ENCODE measurements at places on chromosomes 7 and 10. TPM values are rescaled to one million over a fixed set of nuclear protein-coding genes. Genes with fewer than 3 reads are reported as not detected.

GRCh38 chr10:66931340-66931948, 5.6 kb downstream of the LRRTM3 start:
- peak; percentile 2 for DNase-seq
- H3K36me3 ChIP-seq = no peaks in the 10 kb centered on the region
- H3K4me3 ChIP-seq = no peak overlapping the region
- no peak overlapping the region for H3K27ac ChIP-seq
- peaks cover 30% of the 10 kb centered on the region for H3K27me3 ChIP-seq

GRCh38 chr7:4650433-4651047, 31.6 kb upstream of the FOXK1 start:
- DNase-seq = no peak
- no peak overlapping the region for H3K27ac ChIP-seq
- no peak overlapping the region for H3K4me3 ChIP-seq
- no peaks in the 10 kb centered on the region for H3K36me3 ChIP-seq
- H3K27me3 ChIP-seq = no peaks in the 10 kb centered on the region

DNA sequence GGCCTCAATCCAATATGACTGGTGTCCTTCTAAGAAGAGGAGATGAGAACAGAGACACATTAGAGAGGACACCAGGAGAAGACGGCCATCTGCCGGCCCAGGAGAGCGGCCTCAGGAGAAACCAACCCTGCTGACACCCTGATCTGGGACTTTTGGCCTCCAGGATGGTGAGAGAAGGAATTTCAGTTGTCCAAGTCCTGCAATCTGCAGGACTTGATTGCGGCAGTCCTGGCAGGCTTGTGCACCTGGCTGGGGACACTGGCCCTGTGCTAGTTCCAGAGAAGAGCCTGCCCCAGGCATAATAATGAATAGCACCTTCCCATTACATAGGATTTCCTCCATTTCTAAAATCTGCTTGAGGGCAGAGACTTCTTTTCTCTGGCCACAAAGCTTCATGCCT, 409.9 kb upstream of the SHH start:
- no peaks in the 10 kb centered on the region for H3K36me3 ChIP-seq
- H3K4me1 ChIP-seq = no peaks in the 10 kb centered on the region
- no peak for DNase-seq
- H3K27ac ChIP-seq = no peak overlapping the region
- H3K4me3 ChIP-seq = no peak overlapping the region

DNA sequence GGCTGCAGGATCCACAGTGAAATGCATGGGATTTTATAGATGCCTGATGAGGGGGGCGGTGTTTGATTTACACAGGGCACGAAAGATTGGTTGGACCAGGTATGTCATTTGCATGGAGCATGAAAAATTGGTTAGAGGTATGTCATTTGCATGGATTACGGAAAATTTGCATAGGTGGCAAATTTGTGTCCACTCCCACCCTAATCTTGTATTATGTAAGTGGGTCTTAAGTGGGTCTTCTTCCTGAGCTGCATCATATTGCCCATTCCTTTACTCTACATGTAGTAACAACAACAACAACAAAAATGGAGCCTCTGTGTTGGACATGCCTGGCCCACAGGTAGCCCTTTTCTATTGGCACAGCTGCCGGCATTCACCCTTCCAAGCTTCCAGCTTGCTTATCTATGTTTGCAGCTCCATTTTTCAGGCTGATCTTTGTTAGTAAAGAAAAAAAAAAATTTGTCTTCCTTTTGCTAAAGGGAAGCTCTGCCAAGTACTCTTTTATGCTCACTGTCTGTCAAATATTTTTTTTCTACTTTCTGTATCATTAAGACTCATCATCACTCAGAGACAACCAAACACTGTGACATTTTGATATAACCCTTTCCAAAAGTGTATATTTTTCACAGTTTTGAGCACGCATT, 10.3 kb upstream of the ZNF273 start:
- H3K4me3 ChIP-seq = no peak overlapping the region
- no peak overlapping the region for H3K27ac ChIP-seq
- no peak for DNase-seq
- no peaks in the 10 kb centered on the region for H3K36me3 ChIP-seq

DNA sequence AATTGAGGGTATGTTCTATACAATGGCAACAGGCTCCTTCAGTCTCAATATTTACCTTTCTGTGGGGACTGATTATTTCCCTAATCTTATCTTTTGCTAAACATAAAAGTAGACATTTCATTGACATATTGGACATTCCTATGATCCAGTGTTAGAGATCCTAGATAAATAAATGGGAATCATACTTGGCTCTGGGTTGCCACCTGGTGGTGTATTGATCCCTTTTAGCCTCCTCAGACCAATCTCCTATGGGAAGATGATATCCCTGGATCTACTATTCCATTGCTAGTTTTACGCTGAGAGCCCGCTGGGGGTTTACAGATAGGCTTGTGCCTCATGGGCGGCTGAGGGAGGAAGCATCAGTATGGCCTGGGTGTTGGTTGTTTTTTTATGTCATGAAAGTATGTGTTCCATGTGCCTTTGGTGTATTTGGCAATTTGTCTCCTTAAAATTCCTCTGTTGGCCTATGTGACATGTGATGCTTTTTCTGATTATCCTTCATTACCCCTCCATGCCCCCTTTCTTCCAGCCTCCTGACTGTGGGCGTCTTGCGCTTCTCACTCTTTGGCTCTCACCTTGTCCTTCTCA, 18.8 kb downstream of the CELF2 start:
- no peaks in the 10 kb centered on the region for H3K36me3 ChIP-seq
- no peak for DNase-seq
- no peak overlapping the region for H3K27ac ChIP-seq

DNA sequence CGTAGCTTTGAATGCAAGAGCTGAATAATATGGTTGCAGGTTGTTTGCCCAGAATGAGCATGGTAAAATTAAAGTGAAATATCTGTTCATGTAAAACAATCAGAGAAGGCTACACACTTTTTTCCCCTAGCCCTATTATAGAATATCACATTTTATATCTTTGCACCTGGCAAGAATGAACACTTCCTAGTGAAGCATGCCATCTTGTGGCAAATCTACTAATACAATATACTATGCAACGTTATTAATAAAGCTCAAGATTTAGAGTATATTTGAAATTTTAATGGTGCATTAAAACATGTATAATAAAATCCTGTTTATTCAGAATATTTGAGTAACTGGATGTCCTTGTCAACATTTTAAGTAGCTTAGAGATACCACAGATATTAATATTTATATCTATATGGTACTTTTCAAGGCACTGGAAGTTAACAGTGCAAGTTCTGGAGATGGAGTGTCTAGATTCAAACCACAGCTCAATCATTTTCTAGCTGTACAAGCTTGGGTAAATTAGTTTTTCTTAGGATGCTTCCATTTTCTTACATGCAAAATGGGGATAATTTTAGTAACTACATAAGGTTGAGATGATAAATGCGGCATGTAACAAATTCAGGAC, 643.1 kb upstream of the SEMA3D start:
- no peak overlapping the region for H3K4me3 ChIP-seq
- no peaks in the 10 kb centered on the region for H3K4me1 ChIP-seq
- H3K27ac ChIP-seq = no peak overlapping the region
- no peaks in the 10 kb centered on the region for H3K27me3 ChIP-seq
- DNase-seq = no peak

DNA sequence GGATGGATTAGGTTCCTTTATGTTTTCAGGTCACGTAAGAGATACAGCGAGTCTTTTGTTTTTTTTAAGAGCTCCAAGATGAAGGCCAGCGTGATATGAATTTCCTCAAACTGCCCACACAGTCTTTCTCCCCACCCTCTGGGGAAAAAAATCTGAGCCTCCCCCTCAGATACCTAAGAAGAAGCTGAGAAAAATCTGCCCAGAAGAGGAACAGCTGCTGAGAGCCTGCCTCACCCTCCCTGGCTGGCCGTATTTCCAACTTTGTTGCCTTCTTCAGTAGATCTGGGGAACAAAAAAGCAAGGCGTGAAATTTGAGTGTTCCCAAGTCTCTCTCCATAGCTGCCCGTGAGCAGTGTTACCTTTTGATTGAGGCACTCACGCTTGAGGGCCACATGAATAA, 208.1 kb downstream of the KIAA1217 start:
- no peak overlapping the region for H3K4me3 ChIP-seq
- H3K4me1 ChIP-seq = no peaks in the 10 kb centered on the region
- H3K27ac ChIP-seq = no peak overlapping the region
- no peak for DNase-seq
- H3K27me3 ChIP-seq = no peaks in the 10 kb centered on the region

- H3K4me1 ChIP-seq = peaks cover 48% of the 10 kb centered on the region
- H3K36me3 ChIP-seq = peaks cover 6% of the 10 kb centered on the region
- DNase-seq = peak; percentile 87
- peak overlapping the region; percentile 38 for H3K4me3 ChIP-seq
- H3K27ac ChIP-seq = peak overlapping the region; percentile 18
These were observed 128.5 kb downstream of the MAD1L1 start for GRCh38 chr7:2104107-2104710.

GRCh38 chr10:89129911-89130310, 77.2 kb downstream of the CH25H start:
- no peak for DNase-seq
- H3K4me3 ChIP-seq = no peak overlapping the region
- H3K27ac ChIP-seq = no peak overlapping the region
- H3K27me3 ChIP-seq = peaks cover 34% of the 10 kb centered on the region
- H3K36me3 ChIP-seq = no peaks in the 10 kb centered on the region

NKX2-3 gene
- not detected for total RNA-seq

DNA sequence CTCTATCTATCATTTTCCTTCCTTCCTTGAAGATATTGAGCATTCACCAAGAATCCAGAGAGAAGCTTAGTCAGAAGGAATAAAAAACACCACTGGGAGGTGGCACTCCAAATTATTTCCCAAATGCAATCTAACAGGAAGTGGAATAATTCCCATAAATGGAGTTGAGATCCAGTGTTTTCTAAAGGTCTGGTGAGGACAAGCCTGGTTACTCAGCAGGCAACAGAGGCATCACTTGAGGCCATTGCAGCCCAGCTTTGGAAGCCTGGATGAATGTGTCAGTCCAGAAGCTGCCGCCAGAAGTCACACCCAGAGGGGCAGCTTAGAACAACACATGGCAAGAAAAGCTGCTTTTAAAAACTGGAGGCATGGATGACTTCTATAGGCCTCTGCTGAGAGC, 288.9 kb upstream of the KLF6 start:
- H3K36me3 ChIP-seq = no peaks in the 10 kb centered on the region
- no peak overlapping the region for H3K4me3 ChIP-seq
- no peak overlapping the region for H3K27ac ChIP-seq
- DNase-seq = no peak
- H3K27me3 ChIP-seq = no peaks in the 10 kb centered on the region

DNA sequence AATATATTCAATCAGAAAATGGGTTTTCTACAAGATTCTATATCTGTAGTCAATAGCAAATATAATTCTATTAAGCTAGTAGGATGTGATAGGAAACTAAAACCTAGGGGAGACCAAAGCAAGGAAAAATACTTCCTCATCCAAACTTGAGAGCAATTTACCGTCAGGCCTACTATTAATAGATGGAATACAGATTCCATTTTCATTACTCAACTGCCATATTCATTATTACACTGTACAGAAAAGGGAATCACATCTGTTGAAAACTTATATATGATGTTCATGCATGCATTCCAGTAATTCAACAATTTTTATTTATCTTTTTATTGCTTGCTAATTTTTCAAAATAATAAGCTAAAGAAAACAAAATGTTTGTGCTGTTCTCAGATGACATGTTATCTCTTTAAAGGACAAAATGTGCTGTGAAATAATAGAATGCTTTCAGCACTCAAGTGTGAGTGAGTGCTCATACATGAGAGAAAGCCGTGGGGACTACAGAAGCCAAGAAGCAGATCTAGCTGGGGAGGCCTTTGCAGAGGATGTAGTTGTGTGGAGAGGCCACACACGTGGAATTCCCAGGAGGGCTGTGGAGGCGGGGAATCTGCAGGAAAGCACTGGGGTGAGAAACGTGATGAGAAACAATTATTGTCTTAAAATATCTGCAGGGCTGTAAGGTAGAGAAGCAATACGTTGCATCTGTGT, 110.0 kb downstream of the EGFR start:
- H3K4me3 ChIP-seq = no peak overlapping the region
- peaks cover 22% of the 10 kb centered on the region for H3K27me3 ChIP-seq
- no peak overlapping the region for H3K27ac ChIP-seq
- peaks cover 18% of the 10 kb centered on the region for H3K4me1 ChIP-seq

CNTNAP2 gene
- total RNA-seq = not detected

ASB4 gene
- not detected for total RNA-seq

GRCh38 chr7:129017933-129018538, 36.9 kb downstream of the TNPO3 start:
- H3K36me3 ChIP-seq = peaks cover 3% of the 10 kb centered on the region
- no peaks in the 10 kb centered on the region for H3K27me3 ChIP-seq

DNA sequence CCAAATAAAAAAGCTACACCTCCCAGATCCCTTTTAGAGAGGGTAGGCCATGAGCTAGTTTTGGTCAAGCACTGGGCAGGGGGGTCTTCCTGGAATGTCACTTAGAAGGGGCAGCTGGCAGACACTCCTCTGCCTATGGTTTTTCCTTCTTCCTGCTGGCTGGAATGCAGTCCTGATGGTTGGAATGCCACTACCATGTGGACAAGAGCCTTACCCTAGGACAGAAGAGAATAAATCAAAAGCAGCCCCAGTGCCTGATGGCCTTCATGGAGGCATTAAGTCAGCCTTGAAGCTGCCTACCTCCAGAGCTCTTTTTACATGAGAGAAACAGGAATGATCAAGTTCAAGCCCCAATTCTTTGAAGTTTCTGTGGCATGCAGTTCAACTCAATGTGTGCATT, 43.5 kb upstream of the SORBS1 start:
- H3K4me3 ChIP-seq = no peak overlapping the region
- H3K4me1 ChIP-seq = no peaks in the 10 kb centered on the region
- H3K36me3 ChIP-seq = no peaks in the 10 kb centered on the region

GRCh38 chr7:130982651-130983050, 248.6 kb upstream of the KLF14 start:
- no peaks in the 10 kb centered on the region for H3K27me3 ChIP-seq
- H3K4me1 ChIP-seq = peaks cover 16% of the 10 kb centered on the region
- no peak for DNase-seq
- no peak overlapping the region for H3K27ac ChIP-seq
- peaks cover 11% of the 10 kb centered on the region for H3K36me3 ChIP-seq

DNA sequence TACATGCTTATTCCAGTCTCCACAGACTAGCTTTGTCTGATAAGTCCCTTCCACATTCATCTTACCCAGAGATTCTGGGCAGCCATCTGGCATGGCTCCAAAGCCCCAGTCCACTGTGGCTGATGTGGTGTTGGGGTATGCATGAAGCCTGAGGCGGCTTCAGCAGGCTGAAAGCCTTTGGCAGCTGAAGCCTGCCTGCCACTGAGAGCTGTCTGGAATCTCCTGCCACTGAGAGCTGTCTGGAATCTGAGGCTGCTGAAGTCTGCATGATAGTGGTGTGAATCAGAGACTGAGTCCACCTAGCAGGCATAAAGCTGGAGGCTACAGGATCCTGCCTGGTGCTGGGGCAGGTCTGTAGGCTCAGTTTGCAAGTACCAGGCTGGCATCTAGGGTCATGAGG, 87.1 kb downstream of the DYNC1I1 start:
- no peaks in the 10 kb centered on the region for H3K4me1 ChIP-seq
- no peaks in the 10 kb centered on the region for H3K27me3 ChIP-seq
- no peak for DNase-seq
- no peak overlapping the region for H3K4me3 ChIP-seq
- H3K36me3 ChIP-seq = peaks cover 2% of the 10 kb centered on the region

Data from activated T-cell treated with anti-CD3 and anti-CD28 coated beads, Interleukin-2, amount 50 U/mL, for 72 hours (primary cell).